ENCODE measurements at places on chromosomes 2 and 18. TPM values are rescaled to one million over a fixed set of nuclear protein-coding genes. Genes with fewer than 3 reads are reported as not detected.

- H3K4me1 ChIP-seq: no peaks in the 10 kb centered on the region
- no peaks in the 10 kb centered on the region for H3K27me3 ChIP-seq
- no peak overlapping the region for H3K27ac ChIP-seq
- no peaks in the 10 kb centered on the region for H3K36me3 ChIP-seq
- DNase-seq: no peak
- H3K4me3 ChIP-seq: no peak overlapping the region
These were observed 114.0 kb upstream of the SLC39A10 start for GRCh38 chr2:195543063-195543462.

DNA sequence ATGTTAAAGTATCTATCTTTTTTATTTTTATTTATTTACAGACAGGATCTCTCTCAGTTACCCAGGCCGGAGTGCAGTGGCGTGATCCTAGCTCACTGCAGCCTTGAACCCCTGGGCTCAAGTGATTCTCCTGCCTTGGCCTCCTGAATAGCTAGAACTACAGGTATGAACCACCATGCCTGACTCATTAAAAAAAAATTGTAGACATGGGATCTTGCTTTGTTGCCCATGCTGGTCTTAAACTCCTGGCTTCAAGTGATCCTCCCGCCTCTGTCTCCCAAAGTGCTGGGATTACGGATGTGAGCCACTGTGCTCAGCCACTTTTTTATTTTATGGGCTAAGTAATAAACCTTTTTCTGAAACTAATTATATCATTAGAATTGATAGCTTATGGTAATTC, 7.1 kb downstream of the MFSD6 start:
- H3K4me1 ChIP-seq: peaks cover 25% of the 10 kb centered on the region
- no peak overlapping the region for H3K27ac ChIP-seq
- DNase-seq: no peak

DNA sequence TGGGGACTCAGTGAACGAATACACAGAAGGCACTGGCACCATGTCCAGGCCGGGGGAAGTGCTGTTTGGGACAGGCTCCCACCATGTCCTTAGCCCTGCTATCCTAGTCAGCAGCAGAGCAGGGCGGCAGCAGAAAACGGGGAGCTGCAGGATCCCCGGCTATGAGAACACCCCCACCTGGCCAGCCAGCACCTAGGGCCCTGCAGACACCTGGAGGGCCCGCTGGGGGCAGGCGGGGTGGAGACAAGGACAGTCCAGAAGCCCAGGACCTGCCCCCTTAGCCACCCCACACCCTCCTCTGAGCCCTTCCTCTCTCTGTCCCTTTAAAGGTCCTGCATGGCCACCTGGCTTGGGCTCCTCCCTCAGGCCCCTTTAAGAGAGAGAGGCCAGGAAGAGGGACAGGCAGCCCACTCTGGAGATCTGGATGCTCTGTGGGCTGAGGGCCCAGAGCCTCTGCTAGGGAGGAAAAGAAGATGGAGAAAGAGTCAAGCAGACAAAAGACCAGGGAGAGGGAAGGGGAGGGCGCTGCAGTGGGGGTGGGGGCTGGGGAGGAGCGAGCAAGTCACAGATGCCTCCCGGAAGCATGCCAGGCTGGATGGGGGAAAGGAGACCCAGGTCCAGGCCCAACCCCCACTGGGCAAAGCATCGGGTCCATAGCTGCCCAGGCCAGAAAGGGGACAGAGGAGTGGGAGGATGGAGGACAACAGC, 48.6 kb downstream of the BIN1 start:
- peak overlapping the region; percentile 97 for H3K27ac ChIP-seq
- no peaks in the 10 kb centered on the region for H3K27me3 ChIP-seq
- peaks cover 38% of the 10 kb centered on the region for H3K4me1 ChIP-seq
- no peak overlapping the region for H3K4me3 ChIP-seq

Gene DLGAP1
- 6.2 TPM for total RNA-seq

Gene VSNL1
- not detected for total RNA-seq

- peaks cover 3% of the 10 kb centered on the region for H3K4me1 ChIP-seq
- no peak for DNase-seq
- no peak overlapping the region for H3K4me3 ChIP-seq
- H3K27ac ChIP-seq: no peak overlapping the region
These were observed 163.6 kb downstream of the ANKRD44 start for GRCh38 chr2:197146995-197147394.

Gene GAREM1
- 13.4 TPM for total RNA-seq
